ENCODE measurements at places on chromosomes 16 and 17.

- no peak for DNase-seq
Observed at GRCh38 chr17:57281887-57282286, 25.6 kb downstream of the MSI2 start.

DNA sequence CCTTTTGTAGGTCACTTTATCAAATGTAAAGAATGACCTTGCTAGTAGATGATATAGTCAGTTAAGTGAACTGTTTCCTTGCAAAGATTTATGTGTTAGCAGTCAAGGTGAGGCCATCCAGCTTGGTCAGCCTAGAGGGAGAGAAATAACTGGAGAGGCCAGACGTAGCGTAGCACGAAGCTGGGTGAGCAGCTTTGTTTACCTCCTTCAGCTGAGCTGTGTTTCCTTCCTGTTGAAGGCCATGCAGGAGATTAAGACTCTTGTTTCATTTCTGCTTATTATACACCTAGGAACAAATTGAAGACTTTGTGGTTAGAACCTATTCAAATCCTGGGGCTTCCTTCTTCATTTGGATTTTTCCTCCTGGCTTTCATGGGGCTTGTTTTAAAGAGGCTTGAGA, 267.1 kb downstream of the PHKB start:
- DNase-seq: no peak

DNA sequence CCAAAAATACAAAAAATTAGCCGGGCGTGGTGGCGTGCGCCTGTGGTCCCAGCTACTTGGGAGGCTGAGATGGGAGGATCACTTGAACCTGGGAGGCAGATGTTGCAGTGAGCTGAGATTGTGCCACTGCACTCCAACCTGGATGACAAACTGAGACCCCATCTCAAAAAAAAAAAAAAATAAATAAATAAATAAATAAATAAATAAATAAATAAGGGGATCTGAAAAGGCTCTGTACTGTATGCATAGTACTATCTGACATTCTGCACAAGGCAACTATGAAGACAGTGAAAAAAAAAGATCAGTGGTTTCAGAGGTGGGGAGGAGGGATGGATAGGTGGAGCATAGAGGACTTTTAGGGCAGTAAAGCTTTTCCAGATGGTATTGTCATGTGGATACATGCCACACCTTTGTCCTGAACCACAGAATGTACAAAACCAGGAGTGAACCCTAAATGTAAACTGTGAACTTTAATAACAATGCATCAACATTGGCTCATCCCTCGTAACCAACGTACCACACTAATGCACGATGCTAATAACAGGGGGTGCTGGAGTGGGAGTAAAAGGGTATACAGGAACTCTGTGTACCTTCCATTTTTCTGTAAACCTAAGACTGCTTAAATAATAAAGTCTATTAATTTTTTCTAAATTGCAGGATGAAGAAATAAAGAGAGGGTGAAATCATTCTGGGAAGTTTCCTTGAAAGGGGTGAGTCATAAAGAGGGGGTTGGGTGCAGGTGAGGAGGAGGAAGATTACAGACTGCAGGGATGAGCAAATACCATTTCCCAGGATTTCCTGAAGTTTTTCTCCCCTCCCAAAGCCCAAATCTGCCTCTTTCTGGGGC, 155.8 kb upstream of the SDK2 start:
- DNase-seq: no peak

DNA sequence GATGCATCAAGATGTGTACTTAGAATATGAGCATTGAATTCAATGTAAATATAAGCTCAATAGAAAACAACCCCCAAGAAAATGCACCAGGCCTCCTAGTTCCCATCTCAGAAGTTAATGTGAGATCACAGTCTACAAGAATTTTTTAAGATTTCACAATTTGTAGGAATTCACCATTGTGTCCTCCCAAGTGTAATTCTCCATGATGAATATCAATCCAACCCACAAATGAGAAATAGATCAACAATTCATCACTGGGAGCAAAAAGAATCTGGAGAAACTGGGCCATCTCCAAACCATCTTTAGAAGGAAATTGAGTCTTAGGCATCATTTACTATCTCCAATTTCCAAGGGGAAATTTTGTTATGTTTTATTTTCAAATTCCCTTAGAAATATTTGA, 310.5 kb upstream of the GOT2 start:
- DNase-seq: no peak

GRCh38 chr17:57876866-57877237, 27.0 kb upstream of the MRPS23 start:
- no peak for DNase-seq

All from tibial artery (tissue), 4 donors.